LNCaP clone FGC (cell line): ENCODE measurements at places on chromosomes 5 and 9.

DNA sequence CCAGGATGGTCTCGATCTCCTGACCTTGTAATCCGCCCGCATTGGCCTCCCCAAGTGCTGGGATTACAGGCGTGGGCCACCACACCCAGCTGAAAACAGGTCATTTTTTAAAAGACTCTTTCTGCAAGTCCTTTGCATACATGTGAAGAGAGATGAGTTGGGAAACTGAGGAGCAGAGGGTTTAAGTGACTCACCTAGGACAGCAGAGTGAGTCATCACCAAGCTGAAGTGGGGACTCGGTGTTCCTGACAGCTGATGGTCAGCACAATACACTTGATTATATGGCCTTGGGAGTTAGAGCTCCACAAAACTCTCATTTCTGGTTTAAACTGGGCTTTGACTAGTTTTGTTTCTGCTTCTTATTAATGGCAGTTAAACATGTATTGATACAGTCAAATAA, 38.1 kb upstream of the SSBP2 start:
- DNase-seq: no peak

DNA sequence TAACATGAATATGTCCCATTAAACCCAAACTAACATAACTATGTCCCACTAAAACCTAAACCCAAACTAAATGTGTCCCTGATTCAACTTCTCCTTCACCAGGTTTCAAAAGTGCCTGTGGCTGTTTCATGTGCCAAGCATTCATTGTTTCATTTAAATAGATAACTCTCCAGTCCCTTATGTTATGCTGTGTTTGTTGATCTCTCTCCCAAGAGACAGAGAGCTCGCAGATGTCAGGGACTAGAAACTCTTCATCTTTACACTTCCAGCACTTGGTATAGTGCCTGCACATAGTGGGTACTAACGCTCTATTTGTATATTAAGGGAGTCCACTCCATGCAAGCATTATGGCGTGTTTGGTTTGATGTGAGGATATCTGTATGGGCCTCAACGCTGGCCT, 118.0 kb downstream of the GPBP1 start:
- DNase-seq: no peak

DNA sequence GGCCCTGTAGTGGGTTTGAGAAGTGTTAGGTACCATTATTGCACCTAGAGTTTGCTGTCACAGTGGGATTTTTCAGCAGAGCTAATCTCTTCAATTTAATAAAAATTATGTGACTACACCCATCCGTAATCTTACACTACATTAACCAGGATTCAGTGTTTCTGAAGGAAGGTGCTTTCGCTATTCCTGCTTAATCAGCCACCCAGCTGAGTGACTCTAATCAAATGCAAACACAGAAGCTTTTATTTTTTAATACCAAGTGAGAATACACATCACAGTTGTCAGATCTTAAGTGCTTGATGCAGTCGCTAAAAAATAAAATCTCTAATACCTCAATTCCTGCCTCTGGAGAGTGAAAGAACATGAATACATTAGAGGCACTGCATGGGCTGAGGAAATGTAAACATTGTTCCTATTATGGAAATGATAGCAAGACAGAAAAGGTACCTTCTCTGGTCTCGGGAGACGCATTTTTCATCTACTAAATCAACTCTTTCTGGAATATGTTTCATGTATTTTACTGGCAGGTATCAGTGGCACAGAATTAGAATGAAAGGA, 125.7 kb downstream of the SEMA6A start:
- DNase-seq: no peak

GRCh38 chr5:160197341-160198144, 31.8 kb upstream of the FABP6 start:
- no peak for DNase-seq

GRCh38 chr9:69696802-69697201, 24.6 kb upstream of the APBA1 start:
- no peak for DNase-seq

GRCh38 chr5:111518777-111519176, 6.4 kb upstream of the STARD4 start:
- DNase-seq: no peak

GRCh38 chr5:116313366-116313765, 228.5 kb downstream of the COMMD10 start:
- DNase-seq: no peak

DNA sequence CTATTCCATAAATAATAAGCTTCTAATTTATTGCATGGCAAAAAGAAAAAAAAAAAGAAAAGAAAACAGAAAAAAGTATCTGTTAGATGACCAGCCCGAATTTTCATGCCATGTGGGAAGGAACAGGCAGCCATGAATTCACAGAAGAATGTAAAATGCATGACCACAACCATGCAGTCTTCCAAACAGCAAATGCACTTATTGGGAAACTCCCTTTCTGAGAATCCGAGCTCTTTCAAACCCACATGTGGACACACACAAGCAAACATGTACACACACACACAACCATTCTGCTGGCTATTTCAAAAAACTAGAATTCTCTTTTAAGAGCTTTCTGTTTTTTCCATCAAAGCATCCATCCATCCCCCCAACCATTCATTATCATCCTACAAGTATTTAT, 236.1 kb downstream of the DNAH5 start:
- no peak for DNase-seq

GRCh38 chr5:160925281-160925680, 73.3 kb upstream of the ATP10B start:
- no peak for DNase-seq

DNA sequence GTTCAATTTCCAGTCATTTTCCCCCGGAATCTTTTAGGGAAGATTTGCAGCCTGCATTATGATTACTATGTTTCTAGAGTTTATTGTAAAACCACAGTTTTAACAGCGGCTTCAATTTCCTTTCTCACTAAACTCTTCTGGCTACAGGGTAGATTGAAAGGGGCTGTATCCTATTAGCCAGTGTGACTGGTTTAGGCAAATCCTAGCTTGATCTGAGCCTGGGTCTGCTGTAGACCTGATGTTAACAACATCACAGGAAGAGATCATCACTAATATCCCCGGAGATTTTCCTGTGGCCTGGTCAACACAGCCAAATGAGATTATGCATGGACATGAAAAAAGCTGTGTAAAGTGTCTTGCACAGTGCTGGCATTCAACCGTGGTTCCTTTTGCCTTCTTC, 33.4 kb downstream of the STOM start:
- DNase-seq: no peak

GRCh38 chr5:167987490-167988280, 303.8 kb upstream of the WWC1 start:
- DNase-seq: peak; percentile 64

GRCh38 chr5:52694648-52695047, 93.1 kb upstream of the ITGA1 start:
- DNase-seq: no peak

GRCh38 chr5:155700333-155700732, 626.6 kb upstream of the SGCD start:
- no peak for DNase-seq

GRCh38 chr9:108186642-108187395, 669.0 kb downstream of the ACTL7B start:
- no peak for DNase-seq

GRCh38 chr5:171569065-171569712, 149.7 kb downstream of the FGF18 start:
- no peak for DNase-seq

DNA sequence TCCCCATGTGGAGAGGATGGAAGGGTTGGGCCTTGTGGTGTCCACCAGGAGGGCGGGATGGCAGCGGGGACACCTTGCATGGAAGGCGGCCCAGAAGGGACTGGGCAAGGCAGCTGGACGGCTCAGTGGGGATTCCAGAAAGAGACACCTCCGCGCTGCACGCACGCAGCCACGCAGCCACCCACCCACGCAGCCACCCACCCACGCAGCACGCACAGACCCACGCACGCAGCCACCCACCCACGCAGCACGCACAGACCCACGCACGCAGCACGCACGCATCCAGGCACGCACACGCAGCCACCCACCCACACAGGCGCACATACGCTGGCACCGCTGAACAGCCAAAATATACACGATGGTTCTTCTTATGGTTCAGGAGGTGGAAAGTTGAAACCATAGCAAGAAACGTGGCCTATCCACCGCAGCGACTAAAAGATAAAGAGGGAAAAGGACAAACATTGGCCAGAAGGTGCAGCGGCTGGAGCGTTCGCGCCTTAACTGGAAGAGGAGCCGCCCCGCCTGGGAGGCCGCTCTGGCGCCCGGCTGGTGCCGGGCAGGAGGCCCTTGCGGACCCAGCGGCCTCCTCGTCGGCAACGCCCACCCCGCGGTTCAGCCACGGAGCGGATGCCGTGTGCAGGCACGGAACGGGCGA, 22.2 kb upstream of the EXOC3 start:
- DNase-seq: no peak

GRCh38 chr9:108041551-108041950, 552.0 kb upstream of the KLF4 start:
- DNase-seq: no peak

DNA sequence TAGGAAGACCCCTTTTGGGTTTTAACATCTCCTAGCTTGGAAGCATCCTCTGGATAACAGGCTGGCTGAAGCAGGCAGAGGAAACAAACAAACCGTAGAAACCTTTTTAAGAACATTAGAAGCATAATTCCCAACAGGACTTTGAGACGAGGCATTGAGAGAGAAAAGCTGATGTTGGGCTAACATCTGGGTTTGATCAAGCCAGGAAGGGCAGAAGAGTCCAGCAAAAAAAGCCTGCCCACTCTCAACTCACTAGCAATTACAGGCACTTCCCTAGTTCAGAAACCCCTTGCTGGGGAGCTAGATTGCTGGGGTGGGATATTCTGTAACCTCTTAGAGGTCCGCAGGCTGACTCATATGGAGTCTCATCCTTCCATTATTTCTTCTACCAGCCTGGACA, 75.4 kb upstream of the CTNNA1 start:
- DNase-seq: no peak

DNA sequence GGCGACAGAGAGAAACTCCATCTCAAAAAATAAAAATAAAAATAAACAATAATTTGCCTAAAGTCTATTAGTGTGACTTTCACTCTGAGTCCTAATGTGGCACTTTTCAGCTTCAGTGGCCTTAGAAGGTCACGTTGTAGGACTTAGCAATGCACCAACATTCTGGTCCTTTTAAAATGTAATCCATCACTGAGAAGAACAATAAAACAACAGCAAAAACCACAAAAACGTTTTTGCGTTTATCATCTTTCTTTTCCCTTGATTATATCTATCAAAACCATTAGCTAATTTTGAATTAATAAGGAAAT, 190.1 kb upstream of the ZNF608 start:
- no peak for DNase-seq

GRCh38 chr9:20698782-20699181, 14.7 kb downstream of the FOCAD start:
- no peak for DNase-seq

GRCh38 chr5:96043446-96043845, 81.8 kb upstream of the ELL2 start:
- DNase-seq: no peak

DNA sequence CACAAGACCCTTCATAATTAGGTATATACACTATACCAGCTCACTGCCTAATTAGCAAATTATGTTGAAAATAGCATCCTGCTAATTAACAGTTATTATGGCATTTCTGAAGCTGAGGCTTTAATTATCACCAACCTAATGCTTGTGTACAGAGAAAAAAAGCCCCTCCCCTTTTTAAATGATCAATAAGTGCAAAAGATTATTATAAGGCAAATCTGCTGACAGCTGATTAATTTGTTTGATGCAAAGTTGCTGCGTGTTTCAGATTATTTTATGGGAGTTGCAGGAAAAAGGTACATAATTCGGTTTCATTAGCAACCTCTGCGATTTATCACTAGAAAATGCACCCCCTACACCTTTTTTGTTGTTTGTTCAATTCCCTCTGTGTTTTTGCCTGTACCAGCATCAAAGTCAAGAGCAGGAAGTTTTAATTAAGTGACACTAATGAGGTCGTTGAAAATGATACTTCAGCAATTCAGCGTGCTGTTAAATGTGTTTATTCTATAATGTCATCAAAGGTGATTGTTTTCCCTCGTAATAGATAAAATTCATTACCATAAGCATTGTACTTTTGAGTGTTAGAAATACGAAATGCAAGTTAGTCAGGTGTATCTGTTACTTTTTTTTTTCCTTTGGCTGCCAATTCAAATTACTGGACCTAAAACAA, 170.0 kb downstream of the EBF1 start:
- DNase-seq: no peak

DNA sequence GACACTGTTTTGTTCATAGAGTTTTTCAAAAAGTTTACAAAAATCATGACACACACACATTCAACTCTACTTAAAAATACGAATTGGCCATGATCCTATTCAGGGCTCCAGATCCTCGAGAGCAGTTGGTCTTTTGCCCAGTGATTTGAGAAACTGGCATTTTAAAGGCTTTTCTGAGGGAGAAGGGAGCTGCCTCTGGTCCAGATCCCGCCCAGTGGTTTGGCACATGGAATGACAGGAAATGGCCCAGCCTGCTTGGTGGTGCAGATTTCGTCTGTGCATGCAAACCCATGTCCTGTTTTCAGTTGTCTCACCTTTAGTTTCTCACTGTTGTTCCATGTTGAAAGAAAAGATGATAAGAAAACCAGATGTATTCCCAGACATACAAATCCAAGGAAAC, 3.6 kb downstream of the CAMK4 start:
- DNase-seq: no peak

GRCh38 chr5:131983244-131983771, 28.1 kb downstream of the ACSL6 start:
- no peak for DNase-seq

DNA sequence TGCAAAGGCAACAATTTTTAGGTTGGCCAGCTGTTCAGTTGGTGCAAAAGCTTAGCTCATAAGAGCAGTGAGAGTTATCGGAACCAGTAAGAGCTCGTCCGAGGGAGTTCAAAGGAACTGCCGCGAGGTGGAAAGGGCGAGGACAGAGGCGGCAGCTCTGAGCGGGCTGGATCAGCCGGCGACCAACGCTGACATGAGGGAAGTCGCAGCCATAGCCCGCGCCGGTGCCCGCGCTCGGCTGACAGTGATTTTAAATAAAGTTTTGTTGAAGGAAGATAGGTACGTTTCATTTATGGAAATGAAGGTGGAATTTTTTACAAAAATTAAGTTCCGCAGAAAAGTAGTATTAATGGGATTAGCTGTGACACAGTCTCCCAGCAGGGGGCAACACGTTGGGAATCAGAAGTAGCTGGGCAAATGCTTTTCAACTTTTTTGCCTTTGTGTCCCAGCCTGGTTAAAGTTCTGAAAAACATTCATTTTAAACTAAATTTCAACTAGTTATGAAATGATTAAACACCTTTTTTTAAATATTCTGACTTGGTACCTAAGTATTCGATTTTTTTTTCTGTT, 43.2 kb downstream of the FBXO4 start:
- DNase-seq: no peak

GRCh38 chr5:78345485-78345884, 14.9 kb upstream of the SCAMP1 start:
- no peak for DNase-seq

DNA sequence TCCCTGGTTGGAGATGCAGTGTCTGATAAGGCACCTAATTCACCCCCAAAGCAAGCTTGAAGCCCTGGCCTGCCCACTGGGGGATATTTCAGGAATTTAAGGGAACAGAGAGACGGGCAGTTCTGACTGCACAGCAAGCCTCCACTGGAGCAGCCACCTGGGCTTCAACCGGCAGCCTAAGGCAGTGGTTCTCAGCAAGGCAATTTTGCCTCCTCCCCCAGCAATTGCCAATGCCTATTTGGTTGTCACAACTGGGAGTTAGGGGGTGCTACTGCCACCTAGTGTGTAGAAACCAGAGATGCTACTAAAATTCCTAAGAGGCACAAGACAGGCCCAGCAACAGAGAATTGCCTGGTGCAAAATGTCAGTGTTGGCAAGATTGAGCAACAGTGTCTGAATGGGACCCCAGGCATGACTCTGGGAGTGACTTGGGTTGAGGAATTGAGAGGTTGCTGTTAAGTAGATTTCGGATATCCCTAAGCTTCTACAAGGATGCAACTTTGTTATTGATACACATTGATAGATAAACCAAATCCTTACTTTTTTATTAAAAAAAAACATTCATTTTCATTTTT, 58.7 kb upstream of the CTSL start:
- DNase-seq: no peak
